BJ (cell line): ENCODE measurements at places on chromosomes 7 and 10. TPM values are rescaled to one million over a fixed set of nuclear protein-coding genes. Genes with fewer than 3 reads are reported as not detected.

GRCh38 chr7:50781381-50782293 lies 1.1 kb downstream of the GRB10 start:
- no peak for DNase-seq

GRCh38 chr10:34097682-34098081 lies 717.4 kb downstream of the PARD3 start:
- no peak for DNase-seq

DNA sequence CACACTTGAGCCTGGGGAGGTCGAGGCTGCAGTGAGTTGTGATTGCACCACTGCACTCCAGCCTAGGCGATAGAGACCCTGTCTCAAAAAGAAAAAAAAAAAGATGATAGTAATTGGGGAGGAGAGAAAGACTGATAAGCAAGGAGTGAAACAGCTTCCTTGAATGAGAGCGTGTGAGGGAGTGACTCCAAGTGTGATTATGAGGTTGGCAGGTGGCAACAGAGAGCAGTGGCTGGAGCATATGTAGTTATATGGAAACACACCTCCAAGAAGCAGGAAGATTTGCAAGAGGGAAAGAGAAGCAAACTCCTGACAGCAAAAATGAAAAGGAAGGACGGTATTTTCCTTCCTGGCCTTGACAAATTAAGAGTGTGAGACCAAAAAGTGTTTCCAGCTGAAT lies 50.4 kb downstream of the VKORC1L1 start:
- DNase-seq, result no peak

Gene IQCE
- 6.8 and 9.9 TPM in 2 replicates for polyA plus RNA-seq

Gene CYP2C19
- polyA plus RNA-seq, result not detected in 2 replicates
